ENCODE measurements at places on chromosomes 1 and 21. TPM values are rescaled to one million over a fixed set of nuclear protein-coding genes. Genes with fewer than 3 reads are reported as not detected.

TMIGD3 gene
- total RNA-seq = not detected

GRCh38 chr1:200336101-200336845 is 73.6 kb downstream of the ZNF281 start:
- no peak for DNase-seq

DNA sequence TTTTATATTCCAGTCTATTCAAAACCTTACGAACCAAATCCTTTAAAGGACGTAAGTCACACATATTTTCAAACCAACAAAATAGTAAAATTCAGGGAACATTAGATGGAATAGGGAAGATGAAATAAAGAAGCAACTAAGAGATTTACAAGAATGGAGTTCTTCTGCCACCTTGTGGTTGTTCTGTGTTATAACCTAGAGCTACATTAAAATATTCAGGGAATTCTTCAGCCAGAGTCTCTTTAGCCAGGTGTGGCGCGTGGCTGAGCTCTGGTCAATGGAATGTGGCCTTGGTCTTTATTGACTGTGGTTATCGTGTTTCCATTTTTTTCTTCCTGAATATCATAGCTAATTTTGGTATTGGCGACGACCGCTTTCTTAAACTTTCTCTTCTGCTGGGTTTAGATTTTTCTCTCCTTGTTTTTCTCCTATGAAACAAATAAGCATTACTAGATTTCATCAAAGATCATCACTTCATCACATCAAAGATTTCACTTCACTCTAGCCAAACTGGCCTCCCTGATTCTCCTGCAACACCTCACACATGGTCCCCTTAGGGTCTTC is 221.3 kb downstream of the MRPL39 start:
- DNase-seq = no peak

- no peak for DNase-seq
These were observed 67.5 kb upstream of the RNPC3 start for GRCh38 chr1:103457886-103458455.

DNA sequence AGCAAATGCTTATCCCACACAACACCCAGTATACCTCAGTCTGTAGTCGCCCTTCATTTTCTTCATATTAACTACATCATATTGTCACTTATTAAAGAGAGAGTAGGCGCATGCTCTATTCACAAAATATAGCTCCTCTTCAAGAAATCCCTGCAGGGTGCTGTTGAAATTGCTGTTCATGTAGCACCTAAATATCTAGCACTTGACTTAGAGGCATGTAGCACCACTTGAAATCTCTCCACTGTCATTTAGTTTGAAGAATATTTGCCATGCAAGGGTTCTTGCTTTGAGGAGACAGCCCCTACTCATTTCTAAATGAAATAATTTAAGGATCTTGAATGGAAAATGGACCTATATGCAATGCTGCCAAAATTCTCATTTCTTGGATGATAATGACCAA is 20.9 kb upstream of the LRRC8B start:
- DNase-seq = no peak

DNA sequence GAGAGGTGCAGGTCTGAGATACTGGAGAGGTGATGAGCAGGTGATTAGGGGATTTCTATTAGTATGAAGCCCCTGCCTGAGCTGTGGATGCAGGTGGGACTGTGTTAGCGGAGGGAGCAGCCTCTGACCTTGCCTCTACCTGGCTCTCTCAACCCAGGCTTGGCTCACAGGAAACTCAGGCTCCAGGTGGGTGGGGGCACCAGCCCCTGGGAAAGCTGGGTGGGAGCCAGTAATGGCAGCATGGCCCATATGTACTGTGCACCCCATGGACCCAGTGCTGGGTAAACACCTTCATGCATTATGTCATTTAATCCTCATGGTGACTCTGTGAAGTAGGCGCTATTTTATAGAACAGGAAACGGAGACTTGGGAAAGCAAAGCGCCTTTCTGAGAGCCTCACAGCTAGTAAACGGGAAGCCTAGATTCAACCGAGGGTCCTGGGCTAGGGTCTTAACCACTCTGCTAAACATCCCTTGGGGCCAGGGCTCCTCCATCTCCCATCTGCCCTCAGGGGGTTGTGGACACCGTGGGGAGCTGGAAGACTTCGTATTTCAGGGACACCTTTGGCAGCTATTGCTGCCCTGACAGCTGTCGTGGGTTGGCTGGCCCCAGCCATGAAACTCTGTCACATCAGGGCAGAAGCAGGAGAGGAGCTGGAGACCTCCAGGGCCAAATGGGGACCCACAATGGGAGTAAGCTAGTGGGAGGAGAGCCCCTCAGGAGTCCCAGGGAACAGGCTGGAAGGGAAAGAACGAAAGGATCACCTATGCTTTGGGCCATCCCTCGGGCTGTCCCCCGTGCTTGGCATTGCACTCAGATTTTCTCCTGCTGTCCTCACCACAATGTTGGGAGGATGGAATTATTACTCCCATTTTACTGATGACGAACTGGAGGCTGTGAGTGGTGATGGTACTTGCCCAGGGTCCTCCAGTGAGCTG is 59.6 kb upstream of the CSF3R start:
- DNase-seq = no peak

DNA sequence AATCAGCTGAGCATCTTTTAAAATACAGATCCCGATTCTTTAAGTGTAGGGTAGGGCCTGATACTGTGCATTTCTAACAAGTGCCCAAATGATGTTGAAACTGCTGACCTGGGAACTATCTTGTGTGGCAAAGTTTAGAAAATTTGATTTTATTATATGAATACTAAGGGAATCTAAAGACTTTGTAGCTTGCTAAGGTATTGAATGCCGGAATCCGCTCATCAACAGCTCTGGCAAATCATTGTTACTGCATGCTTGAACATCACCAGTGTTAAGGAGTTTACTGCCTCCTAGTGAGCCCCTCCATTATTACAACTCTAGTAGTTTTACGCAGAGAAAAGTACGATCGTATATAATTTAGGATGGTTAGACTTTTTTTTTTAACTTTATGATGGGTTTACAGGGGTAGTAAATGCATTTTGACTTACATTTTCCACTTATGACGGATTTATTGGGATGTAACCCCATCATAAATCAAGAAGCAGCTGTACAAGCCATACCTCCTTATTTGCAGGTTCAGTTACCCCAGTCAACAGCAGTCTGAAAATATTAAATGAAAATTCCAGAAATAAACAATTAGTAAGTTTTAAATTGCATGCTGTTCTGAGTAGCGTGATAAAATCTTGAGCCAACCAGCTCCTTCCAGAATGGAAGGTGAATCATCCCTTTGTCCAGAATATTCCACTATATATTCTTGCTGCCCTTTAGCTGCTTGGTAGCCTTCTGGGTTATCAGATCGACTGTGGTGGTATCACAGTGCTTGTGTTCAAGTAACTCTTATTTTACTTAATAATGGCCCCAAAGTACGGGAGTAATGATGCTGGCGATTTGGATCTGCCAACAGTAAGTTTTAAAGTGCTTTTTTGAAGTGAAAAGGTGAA is 892 bp downstream of the TYW3 start:
- peak; percentile 60 for DNase-seq

Measured in pulmonary artery endothelial cell (primary cell).